Thyroid gland (tissue), 4 donors: ENCODE measurements at places on chromosomes 11 and 22. TPM values are rescaled to one million over a fixed set of nuclear protein-coding genes. Genes with fewer than 3 reads are reported as not detected.

- DNase-seq: no peak
Measured at GRCh38 chr11:112793416-112793815, 167.8 kb upstream of the NCAM1 start.

OR4X2 gene
- not detected for total RNA-seq

GP1BB gene
- total RNA-seq: 6.6 TPM

RBM4B gene
- 24.1 TPM for total RNA-seq

DNA sequence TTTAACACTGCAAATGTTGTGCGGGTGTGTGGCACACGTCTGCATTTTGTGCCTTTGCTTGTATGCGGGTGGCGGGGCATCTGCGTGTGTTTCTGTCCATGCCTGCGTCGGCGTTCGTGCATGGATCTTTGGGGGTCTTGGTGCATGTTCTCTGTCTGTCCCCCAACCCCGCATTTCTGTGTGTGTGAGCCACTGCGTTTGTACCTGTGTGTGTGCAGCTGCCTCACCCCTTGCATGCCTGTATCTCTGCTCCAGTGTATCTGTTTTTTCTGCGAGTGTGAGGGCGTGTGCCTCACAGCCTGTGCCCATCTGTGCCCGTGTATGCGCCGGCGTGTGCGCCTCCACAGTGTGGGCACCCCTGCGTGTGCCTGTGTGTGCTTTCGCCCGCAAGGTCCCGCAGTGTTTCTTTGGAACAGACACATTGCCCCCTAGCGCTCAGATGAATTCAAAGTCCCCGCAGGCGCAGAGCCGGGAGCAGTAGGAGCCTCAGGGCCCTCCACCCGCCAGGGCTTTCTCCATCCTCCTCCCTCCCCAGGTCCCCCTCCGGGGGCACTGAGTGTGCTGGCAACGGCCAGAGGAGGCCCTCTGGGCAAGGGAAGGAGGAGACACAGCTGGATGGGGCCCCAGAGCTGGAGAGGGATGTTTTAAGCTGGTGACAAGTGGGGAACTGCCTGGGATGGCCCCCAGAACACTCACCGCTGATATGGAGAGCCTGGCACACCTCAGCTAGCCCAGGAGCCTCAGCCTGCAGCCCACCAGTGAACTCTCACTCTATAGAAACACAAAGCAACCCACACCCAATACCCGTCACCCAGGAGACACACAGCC, 3.1 kb upstream of the MN1 start:
- DNase-seq: peak; percentile 58

- DNase-seq: no peak
Measured at GRCh38 chr11:44824300-44824704, 97.5 kb downstream of the TSPAN18 start.
